ENCODE measurements at places on chromosomes 13 and 19. TPM values are rescaled to one million over a fixed set of nuclear protein-coding genes. Genes with fewer than 3 reads are reported as not detected.

GRCh38 chr19:39083599-39083982 is 577 bp upstream of the ACP7 start:
- no peak for DNase-seq

GRCh38 chr19:17049711-17050280 is 23.2 kb upstream of the CPAMD8 start:
- DNase-seq: no peak

GRCh38 chr13:98539666-98540065 is 37.2 kb downstream of the STK24 start:
- DNase-seq: no peak

DNA sequence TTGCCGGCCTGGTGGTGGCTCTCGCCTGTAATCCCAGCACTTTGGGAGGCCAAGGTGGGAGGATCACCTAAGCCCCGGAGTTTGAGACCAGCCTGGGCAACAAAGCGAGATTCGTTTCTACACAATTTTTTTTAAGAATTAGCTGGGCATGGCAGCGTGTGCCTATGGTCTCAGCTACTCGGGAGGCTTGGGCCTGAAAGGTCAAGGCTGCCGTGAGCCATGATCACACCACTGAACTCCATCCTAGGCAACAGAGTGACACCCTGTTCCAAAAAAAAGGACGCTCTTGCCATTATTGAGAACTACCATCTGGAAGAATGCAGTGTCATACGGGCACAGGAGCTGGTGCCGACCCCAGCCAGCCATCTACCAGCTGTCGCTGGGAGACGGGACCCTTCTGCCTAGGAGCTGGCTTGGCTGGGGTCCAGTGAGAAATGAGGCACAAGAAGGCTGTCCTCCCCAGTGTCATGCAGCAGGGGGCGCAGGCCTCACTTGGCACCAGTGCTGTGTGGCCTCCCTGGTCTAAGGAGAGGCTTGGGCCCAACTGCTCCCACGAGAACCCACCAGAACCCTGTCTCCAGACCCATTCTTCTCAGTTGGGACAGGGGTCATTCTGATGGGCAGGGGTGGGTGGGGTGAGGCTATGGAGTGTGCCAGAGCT is 12.2 kb upstream of the RELB start:
- DNase-seq: no peak

The USHBP1 gene
- polyA plus RNA-seq: 6.0 TPM

- no peak for DNase-seq
Observed at GRCh38 chr13:51638216-51638871, 54.1 kb downstream of the WDFY2 start.

DNA sequence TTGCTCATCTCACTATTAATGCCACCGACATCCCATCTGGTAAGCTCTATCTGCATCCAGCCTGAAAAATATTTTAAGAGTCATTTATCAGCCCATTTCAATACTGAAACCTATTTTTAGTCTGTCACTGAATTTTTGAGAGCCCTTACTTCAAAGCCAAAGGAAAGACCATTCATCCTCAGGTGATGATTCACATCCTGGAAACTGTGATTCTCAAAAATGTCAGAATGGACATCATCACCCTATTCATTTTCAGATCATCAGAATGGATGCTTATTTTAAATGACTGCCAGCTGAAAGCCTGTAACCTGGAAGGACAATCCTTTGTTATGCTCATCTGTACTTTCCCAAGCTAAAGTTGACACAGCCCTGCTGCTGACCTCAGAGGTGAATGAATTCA is 27.0 kb downstream of the TNFSF11 start:
- no peak for DNase-seq

The HNRNPA1L2 gene
- 22.0 TPM for polyA plus RNA-seq

GRCh38 chr19:40416918-40417642 is 3.9 kb upstream of the PRX start:
- DNase-seq: peak; percentile 44

DNA sequence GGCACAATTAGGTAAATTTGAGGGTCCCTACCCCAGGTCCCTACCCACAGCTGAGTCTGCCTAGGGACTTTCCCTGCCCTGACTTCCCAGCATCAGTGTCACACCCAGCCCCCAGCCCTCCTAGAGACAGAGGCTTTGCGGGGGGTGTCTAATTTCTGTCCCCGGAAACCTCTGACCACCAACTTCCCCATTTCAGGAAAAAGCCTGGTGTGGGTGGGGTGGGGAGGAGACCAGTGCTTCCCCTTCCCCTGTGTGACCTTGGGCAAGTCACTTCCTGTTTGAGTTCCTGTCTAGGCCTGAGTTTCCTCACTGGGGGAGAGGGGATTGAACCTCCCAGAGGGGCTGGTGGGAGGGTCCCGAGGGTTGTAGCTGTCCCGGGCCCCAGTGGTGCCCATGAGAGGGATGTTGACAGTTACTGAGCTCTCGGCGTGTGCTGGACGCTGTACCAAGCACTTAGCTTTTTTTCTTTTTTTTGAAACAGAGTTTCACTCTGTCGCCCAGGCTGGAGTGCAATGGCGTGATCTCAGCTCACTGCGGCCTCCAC is 7.9 kb downstream of the VASP start:
- DNase-seq: no peak

GRCh38 chr13:31853643-31854326 is 114.5 kb downstream of the RXFP2 start:
- DNase-seq: no peak
